ENCODE measurements at places on chromosomes 11 and 22.

DNA sequence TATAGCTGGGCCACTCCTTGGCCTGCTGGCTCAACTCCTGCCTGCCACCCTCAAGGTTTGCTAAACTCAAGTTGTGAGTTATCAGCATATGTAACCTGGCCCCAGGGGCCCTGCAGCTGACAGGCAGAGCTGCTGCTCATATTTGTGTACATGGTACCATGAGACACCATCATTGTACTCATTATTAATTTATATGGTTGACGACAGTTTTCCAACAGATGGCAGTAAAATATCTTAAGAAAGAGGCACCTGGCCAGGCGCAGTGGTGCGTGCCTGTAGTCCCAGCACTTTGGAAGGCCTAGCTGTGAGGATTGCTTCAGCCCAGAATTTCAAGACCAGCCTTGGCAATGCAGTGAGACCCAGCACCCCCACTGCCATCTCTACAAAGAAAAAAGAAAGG, 11.4 kb upstream of the DENND5A start:
- no peak for DNase-seq

DNA sequence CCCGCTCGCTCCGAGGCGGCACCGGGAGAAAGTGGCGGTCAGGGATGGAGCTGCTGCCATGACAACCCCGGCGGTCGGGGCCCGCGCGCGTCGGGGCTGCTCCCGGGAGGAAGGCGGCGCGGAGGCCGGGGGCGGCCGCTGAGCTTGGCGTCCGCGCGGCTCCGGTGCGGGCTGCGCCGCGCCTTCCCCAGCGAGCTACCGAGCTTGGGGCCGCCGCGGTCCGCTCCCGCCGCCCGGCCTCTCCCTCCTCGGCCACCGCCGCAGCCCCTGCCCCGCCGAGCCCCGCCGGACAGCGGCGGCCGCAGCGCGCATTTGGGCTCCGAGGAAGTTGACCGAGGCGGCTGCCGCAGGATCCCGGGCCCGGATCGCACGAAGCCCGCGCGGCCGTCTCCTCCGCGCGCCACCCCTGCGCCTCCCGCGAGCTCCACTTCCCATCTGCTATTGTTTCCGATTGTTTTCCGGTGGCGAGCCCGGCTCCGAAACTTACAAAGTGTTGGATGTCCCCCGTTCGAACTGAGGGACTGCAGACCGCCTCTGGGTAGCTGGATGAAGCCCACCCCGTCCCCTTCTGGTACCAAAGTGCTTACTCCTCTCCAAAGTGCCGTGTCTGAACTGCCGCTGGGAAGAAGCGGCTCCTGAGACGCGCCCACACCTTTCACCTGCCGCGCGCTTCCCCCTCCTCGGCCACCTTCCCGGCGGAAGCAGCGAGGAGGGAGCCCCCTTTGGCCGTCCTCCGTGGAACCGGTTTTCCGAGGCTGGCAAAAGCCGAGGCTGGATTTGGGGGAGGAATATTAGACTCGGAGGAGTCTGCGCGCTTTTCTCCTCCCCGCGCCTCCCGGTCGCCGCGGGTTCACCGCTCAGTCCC, 540.3 kb downstream of the NTM start:
- DNase-seq, result no peak

GRCh38 chr11:44944853-44945235, 5.8 kb downstream of the TP53I11 start:
- no peak for DNase-seq

- DNase-seq, result no peak
Measured at GRCh38 chr11:44016546-44017442, 31.0 kb upstream of the ACCSL start.

DNA sequence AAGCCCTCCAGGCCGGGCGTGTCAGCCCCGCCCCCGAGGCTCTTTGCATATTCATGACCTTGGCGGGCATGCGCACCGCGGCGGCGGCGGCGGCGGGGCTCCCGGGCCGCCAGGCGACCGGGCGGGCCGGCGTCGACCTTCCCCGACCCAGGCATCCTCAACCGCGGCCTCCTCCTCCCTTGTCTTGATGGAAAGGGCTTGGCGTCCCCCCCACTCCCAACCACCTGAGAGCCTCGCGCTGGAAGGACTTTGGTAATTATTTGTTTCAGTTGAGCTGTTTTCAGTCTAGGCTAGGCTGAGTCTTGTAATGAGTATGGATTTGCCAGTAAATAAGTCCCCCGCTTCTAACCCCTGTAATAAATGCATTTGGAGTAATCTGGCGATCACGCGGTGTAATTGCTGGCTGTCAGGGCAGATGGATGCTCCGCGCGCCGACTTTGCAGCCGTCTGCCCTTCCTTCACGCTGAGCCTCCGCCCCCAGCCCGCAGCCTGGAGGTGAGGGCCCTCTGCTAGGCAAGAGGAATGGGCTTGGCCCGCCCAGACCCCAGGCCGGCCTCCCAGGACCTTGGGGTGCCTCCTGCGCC, 25.2 kb downstream of the FLRT1 start:
- peak; percentile 25 for DNase-seq

DNA sequence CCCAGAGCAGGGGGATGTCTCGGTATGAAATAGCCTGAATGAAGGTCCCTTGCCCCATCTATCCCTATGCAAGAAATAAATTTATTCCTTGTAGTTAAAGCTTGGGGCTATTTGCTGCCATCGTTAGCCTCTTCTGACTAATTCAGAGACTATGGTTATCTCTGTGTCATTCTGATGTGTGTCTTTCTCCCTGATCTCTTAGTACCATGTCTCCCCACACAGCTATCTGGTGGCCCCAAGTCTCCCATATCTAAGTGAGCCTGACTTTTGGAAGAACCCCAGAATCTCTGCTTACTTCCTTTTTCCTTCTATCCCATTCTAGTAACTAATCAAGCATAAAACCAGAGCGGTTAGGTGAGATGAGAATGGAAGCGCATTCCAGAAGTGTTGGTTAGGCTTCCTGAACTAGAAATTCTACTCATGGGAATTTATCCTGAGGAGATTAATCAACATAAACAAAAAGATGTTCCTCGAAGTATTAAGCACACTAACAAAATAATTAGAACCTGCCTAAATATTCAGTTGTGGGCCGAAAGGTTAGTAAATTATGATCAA, 71.4 kb upstream of the BMAL1 start:
- no peak for DNase-seq

DNA sequence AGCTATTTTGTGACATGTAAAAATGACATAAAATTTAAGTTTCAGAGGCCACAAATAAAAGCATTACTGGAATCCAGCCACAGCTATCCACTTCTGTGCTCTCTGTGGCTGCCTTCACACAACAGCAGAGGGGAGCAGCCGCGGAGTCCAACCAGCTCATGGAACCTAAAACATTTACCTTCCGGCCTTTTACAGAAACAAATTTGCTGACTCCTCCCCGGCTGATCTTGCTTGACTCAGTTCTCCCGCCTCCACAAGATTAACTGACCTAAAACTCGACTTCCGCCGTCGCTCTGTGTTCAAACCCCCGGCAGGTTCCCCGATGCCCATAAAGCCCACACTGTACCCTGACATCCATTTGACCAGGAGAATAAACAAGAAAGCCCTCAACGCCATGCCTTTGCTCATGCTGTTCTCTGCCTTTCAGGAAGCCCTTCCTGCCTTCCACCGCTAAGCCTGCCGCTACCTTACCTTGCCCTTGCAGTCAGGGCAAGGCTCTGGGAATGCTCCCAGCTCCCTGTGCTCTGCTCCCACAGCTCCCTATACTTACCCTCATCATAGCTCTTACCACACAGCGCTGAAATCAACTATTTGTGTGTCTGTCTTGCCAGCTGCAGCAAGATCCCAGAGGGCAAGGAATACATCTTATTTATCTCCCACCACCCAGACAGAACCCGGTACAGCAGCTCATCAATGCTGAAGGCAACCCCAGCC, 35.4 kb downstream of the MICAL3 start:
- no peak for DNase-seq

DNA sequence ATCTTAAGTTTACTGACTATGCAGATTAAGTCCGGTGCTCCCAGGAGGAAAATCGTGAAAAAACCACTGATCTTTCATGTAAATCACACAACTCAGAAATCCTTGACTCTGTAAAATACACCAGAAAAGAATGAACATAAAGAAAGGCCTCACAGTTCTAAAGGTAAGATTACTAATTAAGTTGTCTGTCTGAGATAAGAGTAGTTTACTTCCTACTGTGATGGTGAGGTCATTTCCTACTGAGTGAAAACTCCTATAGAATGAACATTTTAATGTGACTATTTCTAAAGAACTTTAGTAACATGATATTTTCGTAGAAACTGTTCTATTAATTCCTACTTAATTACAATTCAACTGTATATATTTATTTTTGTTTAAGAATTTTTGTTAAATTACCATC, 774.4 kb upstream of the CHORDC1 start:
- no peak for DNase-seq

DNA sequence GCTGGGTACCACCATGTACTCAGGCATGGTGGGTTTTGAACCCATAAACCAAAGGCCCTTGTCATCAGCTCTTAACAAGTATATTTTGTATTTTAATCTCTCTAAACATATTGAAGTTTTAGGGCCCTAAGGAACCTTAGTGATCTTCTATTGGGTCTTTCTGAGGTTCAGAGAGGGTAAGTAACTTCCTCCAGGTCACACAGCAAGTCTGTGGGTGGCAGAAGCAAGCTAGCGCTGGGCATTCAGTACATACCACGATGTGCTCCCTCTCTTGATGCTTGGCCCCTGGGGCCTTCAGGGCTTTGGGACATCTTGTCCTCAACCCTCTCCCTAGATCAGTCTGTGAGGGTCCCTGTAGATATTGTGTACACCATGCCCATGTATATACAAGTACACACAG, 12.7 kb downstream of the RASD2 start:
- no peak for DNase-seq

- DNase-seq, result no peak
Measured at GRCh38 chr11:106624377-106624776, 393.9 kb downstream of the GUCY1A2 start.

GRCh38 chr22:24772493-24773220, 1.9 kb downstream of the PIWIL3 start:
- no peak for DNase-seq
